HAP-1 (cell line): ENCODE measurements at places on chromosomes 16 and 17.

GRCh38 chr17:1467898-1468492, 12.0 kb upstream of the CRK start:
- DNase-seq: no peak

- DNase-seq: no peak
Measured at GRCh38 chr17:44118427-44119050, 4.9 kb downstream of the HDAC5 start.

DNA sequence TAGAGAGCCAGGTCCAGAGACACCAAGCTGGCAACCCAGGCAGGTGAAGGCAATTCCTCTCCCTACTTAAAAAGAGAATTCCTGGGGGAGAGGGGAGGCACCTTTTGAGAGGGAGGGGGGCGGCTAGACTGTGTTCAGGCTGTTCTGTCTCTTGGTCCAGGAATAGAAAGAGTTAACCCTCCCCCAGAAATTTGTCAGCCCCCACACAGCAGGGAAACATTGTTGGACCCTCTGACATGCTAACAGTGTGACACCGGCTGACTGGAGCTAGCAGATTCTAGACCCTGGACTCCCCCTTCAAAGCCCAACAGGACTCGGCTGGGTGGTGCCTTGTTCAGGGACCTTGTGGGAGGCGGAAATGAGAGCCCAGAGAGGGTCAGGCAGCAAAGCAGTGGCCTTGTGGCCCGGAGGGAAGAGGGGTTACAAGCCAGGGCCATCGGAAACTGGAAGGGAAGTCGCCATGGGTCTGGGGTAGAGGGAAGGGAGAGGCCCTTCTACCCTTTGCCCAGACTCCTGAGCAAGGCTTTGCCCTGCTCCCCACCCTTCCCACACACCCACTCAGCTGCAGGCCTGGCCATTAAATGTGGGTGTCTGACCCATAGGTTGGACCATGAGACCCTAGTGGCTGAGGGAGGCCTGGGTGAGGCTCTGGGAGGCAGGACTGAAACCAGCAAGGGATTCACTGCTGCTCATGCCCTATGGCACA, 44.6 kb downstream of the RAI1 start:
- DNase-seq: no peak

DNA sequence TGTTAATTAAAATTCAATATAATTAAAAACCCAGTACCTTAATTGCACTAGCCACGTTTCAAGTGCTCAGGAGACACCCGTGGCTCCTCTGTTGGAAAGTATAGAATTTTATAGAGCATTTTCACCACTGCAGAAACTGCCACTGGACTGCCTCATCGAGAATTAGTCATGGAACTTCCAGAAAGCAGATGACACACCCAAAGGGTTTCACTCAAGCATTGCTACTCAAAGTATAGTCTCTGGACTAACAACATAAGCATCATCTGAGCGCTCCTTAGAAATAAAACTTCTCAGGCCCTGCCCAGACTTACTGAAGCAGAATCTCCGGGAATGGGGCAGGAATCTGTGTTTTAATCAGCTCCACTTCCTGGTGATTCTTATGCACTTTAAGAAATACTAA, 63.5 kb upstream of the GPR139 start:
- no peak for DNase-seq

- DNase-seq: no peak
Measured at GRCh38 chr16:17348042-17348783, 122.5 kb downstream of the XYLT1 start.

- no peak for DNase-seq
Measured at GRCh38 chr16:8577678-8578304, 12.5 kb downstream of the TMEM114 start.

DNA sequence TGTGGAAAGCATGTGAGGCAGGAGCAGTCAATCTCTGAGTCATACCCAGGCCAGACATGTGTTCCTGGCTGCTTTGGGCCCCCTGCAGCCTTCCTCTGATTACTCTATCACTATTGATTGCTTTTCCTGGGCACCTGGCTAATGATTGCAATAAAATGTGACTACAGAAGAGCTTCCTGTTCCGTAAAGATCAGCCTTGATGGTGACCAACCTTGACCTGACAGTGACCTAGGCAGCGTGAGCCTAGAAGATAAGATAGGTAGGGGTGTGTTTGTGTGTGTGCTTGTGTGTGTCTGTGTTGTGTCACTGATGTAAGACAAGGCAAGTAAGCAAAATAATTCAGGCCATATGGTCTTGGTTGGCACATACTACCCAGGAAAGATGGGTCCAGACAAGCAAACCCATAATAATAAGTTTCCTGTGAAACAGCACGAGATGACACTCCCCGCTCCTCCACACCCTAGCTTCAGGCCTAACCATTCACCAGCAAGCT, 367.7 kb upstream of the CDH11 start:
- DNase-seq: no peak

DNA sequence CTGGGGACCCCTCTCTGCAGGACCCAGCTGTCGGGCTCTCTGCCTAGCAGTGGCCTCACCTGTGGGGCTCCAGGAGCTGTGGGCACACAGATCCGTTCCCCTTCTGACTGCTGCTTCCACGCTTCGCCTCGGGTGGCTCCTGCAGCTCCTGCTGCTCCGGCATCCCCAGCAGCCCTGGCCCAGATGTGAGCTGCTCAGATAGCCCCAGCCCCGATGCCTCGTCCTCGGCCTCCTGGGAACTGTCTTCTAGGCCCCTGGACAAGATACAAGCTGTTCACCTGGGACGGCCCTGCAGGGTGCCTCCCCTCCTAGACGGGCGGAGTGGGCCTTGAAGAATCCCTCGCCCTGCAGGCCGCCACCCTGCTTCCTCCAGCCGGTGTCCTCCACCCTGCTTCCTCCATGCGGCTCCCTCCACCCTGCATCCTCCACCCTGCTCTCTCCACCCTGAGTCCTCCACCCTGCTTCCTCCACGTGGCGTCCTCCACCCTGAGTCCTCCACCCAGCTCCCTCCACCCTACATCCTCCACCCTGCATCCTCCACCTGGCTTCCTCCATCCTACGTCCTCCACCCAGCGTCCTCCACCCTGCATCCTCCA, 11.0 kb downstream of the EMC6 start:
- no peak for DNase-seq

GRCh38 chr16:62149631-62150030, 113.4 kb upstream of the CDH8 start:
- DNase-seq: no peak

DNA sequence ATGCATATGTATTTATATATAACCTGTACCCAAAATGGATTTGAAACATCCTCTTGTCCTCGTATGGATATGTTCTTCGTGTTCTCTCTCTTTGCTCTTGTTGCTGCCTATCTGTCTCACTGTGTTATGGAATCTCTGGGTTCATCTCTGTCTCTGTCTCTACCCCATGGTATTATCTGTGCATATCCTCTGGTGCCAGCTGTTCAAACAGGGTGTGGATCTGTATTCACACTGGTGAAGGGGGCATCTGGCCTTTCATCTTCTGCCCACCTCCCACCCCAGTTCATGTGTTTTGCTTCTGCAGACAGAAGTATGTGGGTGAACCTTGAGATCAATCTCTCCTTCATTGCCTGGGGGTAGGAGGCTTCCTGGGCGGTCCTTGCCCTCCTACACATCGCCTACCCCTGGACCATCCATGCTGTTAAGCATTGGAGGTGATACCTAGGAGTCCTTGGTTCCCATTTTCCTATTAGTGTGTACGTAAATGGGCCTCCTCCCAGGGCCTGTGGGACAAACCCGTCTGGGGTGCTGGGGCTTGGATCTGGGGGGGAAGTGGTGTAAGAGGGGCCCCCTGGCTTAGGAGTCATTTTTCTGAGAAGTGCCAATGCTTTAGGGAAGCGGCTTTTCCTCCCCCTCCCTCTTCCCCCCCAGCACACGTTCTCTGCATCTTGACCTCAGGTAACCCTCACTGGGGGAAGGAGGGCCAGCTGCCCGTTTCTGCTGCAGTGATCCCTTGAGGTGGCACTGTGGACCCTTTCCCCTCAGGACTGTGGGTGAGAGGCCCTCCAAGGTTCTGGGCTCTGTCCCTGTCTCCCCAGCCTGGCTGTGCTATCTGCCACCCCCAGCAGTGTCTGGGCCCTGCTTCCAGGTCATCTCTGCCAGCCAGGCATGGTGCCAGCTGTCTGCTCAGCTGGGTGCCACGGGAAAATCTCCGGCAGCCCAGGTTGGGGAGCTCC, 21.1 kb downstream of the RARA start:
- no peak for DNase-seq

- peak; percentile 59 for DNase-seq
Measured at GRCh38 chr16:85350973-85351372, 238.7 kb upstream of the CIBAR2 start.

- DNase-seq: no peak
Measured at GRCh38 chr16:8852534-8852933, 16.3 kb downstream of the CARHSP1 start.

DNA sequence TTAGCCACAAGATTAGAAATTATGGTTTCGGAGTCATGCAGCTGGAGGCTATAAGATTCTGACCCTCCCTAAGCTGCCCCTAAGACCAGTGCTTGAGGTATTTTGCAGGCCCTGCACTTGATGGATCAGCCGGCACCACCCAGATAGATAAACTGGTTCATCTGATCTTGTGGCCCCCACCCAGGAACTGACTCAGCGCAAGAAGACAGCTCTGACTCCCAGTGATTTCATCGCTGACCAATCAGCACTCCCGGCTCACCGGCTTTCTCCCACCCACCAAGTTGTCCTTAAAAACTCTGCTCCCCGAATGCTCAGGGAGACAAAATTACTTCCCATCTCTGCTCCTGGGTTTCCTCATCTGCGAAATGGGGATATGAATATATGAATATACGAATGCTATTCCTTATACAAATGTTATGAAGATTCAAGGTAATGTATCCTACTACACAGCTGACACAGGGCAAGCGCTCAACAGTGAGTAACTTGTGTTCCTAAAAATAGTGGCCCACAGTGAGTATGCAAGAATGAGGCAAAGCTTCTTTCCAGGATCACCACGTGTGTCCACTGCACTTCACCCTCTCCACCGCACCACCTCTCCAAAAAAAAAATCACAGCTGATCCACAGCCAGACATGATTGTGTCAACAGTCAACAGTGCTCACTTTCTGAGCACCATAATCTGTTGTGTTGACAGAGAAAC, 33.3 kb upstream of the C16orf82 start:
- no peak for DNase-seq

DNA sequence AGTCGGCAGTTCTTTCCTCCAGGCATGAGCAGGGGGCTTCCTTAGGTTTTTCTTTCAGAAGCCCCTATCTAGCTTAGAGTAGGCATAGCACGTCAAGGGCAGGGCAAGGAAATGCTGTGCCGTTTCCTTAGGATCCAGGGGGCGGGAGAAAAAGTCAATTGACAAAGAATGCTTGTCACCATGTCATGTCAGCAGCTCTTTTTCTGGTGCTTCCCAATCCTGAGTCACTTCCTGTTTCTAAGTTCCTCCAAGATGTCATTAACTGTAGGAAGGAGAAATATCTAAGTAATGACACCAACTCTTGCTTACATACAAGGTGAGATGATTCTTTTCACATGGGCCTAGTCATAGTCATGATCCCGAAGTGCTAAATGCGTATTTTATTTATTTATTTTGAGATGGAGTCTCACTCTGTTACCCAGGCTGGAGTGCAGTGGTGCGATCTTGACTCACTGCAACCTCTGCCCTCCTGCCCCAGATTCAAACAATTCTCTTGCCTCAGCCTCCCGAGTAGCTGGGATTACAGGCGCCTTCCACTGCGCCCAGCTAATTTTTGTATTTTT, 35.2 kb downstream of the GJC1 start:
- DNase-seq: no peak

GRCh38 chr16:17759451-17760390, 289.0 kb upstream of the XYLT1 start:
- no peak for DNase-seq

GRCh38 chr16:89357055-89357816, 133.1 kb downstream of the ANKRD11 start:
- no peak for DNase-seq

GRCh38 chr17:82878527-82878926, 38.7 kb upstream of the ZNF750 start:
- DNase-seq: no peak

- DNase-seq: no peak
Measured at GRCh38 chr16:64159976-64160375, 961.9 kb downstream of the CDH11 start.

DNA sequence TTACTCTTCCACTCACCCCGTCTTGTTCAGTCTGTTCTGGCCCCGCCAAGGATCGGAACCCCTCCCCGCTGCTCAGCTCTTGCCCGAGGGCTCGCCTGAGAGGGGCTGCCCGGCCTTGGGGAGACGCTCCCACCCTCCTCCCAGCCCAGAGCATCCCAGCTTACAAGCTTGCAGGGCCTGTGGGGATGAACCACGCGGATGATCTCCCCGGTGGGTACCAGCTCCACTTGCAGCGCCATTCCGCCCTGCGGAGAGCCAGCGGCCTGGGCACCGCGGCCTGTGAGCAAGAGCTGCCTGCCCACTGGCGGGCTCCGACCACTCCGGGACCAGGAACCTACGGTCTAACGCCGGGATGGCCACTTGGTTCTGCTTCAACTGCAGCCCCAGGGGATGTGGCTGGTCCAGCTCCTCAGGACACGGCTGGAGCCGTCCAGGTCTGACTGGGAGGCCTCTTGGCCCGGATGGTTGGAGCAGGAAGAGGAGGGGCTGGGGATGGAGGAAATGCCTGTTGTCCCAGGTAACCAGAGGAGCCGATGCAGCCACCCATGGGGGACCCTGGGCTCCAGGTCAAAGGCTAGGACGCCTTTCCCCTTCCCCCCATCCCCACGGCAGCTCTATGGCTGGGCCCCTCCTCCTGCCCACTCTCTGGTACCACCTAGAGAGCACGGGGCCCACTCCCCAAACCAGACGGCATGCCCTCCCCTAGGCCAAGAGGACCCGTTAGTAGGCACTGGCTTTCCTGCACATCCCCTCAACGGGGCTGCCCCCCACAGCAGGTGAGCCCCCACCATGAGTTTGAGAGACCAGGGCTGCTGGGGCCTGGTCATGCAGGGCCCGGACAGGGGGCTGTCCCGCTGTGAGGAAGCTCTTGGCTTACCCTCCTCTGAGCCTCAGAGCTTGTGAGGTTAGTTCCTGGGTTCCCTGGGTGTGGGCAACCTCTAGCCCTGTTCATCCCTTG, at the start of gene MYO1C:
Gene MYO1C (minus strand): TSS at position 438 of the 958 bp plus-strand sequence. CDS start 199 bp downstream, at position 239.
- no peak for DNase-seq

DNA sequence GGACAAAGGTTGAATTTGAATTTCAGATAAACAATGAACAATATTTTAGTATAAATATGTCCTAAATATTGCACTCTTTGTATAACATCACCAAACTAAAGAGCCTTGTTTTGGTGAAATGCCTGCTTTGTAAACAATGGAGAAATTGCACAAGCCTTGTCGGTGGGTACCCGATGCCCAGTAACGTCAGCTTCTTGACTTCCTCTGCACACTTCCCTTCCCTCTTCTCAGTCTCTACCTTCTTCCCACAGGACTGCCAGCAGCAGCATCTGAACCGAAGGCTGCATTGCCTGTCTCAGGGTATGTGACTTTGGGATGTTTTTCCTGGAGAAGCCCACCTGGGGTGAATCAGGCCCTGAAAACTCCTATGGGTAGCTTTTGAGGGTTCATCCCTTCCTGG, 113.9 kb downstream of the UTP18 start:
- no peak for DNase-seq

- no peak for DNase-seq
Measured at GRCh38 chr17:50364715-50365114, 8.3 kb downstream of the MRPL27 start.

- no peak for DNase-seq
Measured at GRCh38 chr17:66468241-66469087, 166.1 kb downstream of the PRKCA start.

- peak; percentile 94 for DNase-seq
Measured at GRCh38 chr17:35930211-35931065, at the start of gene RDM1. TSS of gene RDM1 (minus strand) at chr17:35930773. CDS start at chr17:35930727, 46 bp downstream.
